ENCODE measurements at places on chromosomes 11 and 22. TPM values are rescaled to one million over a fixed set of nuclear protein-coding genes. Genes with fewer than 3 reads are reported as not detected.

- no peaks in the 10 kb centered on the region for H3K36me3 ChIP-seq
- no peak for DNase-seq
- H3K27me3 ChIP-seq = no peaks in the 10 kb centered on the region
These were observed 455.7 kb downstream of the RAB38 start for GRCh38 chr11:87719326-87720073.

DNA sequence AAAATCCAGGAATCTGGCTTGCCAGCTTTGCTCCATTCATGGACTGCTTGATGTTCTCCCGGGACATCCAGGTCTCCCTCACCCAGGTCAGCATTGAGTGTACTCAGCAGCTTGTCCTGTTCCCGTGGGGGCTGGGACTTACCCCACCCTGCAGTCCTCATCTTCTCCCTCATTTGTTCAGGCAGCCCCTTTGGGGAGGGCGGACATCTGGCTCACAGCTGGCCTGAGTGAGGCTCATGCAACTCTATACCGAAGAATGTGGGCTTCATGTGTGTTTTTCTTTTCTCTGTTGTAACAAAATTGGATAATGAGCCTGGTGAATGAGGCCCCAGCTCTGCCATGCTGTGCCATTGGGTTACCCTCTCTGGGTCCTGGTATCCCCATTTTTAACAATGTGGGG, 227.7 kb upstream of the TENM4 start:
- peaks cover 4% of the 10 kb centered on the region for H3K4me1 ChIP-seq
- no peak overlapping the region for H3K4me3 ChIP-seq
- H3K36me3 ChIP-seq = no peaks in the 10 kb centered on the region
- no peaks in the 10 kb centered on the region for H3K27me3 ChIP-seq
- no peak for DNase-seq

DNA sequence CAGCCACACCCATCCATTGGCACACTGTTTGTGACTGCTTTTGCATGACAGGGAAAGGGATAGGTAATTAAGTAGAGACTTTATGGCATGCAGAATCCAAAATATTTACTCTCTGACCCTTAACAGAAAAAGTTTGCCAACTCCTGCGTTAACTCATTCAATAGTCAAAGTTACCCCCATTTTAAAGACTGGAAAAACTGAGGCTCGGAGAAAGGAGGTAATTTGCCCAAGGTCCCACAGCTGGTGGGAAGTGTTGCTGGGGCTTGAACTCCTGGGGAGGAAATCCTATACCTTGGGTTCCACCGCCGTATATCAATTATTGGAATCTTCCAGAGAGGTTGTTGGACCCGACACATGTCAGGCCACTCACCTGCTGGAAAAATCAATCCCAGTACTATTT, 29.9 kb downstream of the MN1 start:
- no peak overlapping the region for H3K4me3 ChIP-seq
- DNase-seq = no peak
- no peak overlapping the region for H3K27ac ChIP-seq
- no peaks in the 10 kb centered on the region for H3K27me3 ChIP-seq
- H3K4me1 ChIP-seq = peaks cover 14% of the 10 kb centered on the region
- no peaks in the 10 kb centered on the region for H3K36me3 ChIP-seq

DNA sequence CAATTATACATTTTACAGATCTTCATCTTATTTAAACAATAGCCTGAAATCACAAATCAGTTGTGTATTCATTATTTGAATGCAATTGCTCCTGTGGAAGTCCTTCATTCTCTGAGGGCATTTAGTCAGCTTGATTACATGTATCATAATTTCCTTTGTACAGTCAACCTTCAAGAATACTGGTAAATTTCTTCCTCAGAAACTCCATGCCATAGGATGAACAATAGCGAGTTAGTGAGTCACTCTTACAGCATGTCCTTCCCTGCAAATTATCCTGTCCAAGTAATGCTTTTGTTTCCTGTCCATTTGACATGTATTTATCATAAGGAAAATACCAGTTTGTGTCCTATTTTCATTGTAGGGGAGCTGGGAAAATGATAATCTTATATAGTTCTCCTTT, 3.8 kb downstream of the OR10S1 start:
- no peak for DNase-seq
- no peaks in the 10 kb centered on the region for H3K27me3 ChIP-seq
- no peaks in the 10 kb centered on the region for H3K36me3 ChIP-seq
- no peaks in the 10 kb centered on the region for H3K4me1 ChIP-seq
- no peak overlapping the region for H3K4me3 ChIP-seq
- no peak overlapping the region for H3K27ac ChIP-seq

GRCh38 chr11:125211191-125211947, 46.8 kb downstream of the PKNOX2 start:
- H3K27ac ChIP-seq = no peak overlapping the region
- no peaks in the 10 kb centered on the region for H3K36me3 ChIP-seq
- DNase-seq = no peak

DNA sequence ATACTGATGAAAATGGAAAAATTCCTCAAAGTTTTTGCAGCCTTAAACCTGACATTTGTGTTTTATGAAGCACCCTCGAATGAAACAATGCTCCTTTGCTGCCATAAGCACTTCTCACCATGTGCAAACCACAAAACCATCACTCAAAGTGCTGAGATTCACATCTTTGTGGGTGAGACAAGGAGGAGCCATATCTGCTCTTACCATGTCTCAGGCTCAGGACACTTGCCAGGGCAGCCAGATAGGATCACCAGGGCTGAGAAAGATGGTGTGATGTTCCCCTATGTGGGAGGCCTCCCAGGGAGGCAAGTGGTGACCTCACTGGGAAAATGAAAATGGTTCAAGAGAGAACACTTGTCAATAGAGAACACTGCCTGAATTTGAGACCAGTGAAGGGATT, 120.4 kb downstream of the CCDC34 start:
- no peak overlapping the region for H3K4me3 ChIP-seq
- H3K36me3 ChIP-seq = no peaks in the 10 kb centered on the region
- no peaks in the 10 kb centered on the region for H3K4me1 ChIP-seq
- no peak overlapping the region for H3K27ac ChIP-seq

FAM83F gene
- 8.6 TPM for polyA plus RNA-seq

NRGN gene
- 1.0 TPM for polyA plus RNA-seq

TMEM191B gene
- 3.5 TPM for polyA plus RNA-seq

RAB36 gene
- 1.5 TPM for polyA plus RNA-seq

MIAT gene
- polyA plus RNA-seq = 27.6 TPM

C11orf24 gene
- polyA plus RNA-seq = 51.7 TPM

NLRP10 gene
- not detected for polyA plus RNA-seq

Data from H1 (cell line).